ENCODE measurements at places on chromosomes 7 and 10. TPM values are rescaled to one million over a fixed set of nuclear protein-coding genes. Genes with fewer than 3 reads are reported as not detected.

Gene ZNF107
- 52.5 TPM for total RNA-seq

Gene SPDYE2B
- total RNA-seq: not detected

Gene BPGM
- total RNA-seq: 64.4 TPM

Gene SAP25
- 28.4 TPM for total RNA-seq

Gene ZNF365
- total RNA-seq: 1.9 TPM

GRCh38 chr7:73533742-73534141, 11.6 kb upstream of the BAZ1B start:
- H3K4me1 ChIP-seq: no peaks in the 10 kb centered on the region
- DNase-seq: no peak
- no peaks in the 10 kb centered on the region for H3K27me3 ChIP-seq
- H3K36me3 ChIP-seq: peaks cover 67% of the 10 kb centered on the region
- H3K27ac ChIP-seq: no peak overlapping the region

DNA sequence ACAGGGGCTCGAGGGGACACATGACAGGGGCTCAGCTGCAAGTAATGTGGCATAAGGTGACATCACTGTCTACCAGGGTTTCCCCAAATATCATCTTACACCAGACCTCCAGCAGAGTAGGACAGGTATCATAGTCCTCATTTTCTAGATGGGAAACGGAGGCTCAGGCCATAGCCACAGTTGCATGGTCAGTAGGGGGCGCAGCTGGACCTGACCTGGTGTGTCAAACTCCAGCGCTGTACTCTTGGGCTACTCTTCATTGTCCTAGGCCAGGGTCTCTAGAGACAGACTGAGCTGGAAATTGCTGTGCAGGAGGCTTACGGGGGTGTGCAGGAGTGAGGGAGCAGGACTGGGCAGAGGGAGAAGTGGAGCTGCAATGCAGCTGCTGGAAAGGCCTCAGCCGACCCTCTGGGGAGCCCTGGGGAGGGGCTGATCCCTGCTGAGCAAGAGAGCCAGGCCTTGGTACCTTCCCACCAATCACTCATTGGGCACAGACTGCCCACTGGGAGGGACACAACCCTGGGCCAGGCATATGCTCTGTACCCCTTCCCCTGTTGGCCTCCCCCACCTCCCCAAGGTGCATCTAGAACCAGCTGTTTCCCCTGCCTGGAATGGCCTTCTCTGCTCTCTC, 89.9 kb downstream of the CDH23 start:
- H3K36me3 ChIP-seq: no peaks in the 10 kb centered on the region
- H3K4me1 ChIP-seq: no peaks in the 10 kb centered on the region
- H3K27me3 ChIP-seq: no peaks in the 10 kb centered on the region
- no peak overlapping the region for H3K4me3 ChIP-seq
- peak; percentile 80 for DNase-seq

DNA sequence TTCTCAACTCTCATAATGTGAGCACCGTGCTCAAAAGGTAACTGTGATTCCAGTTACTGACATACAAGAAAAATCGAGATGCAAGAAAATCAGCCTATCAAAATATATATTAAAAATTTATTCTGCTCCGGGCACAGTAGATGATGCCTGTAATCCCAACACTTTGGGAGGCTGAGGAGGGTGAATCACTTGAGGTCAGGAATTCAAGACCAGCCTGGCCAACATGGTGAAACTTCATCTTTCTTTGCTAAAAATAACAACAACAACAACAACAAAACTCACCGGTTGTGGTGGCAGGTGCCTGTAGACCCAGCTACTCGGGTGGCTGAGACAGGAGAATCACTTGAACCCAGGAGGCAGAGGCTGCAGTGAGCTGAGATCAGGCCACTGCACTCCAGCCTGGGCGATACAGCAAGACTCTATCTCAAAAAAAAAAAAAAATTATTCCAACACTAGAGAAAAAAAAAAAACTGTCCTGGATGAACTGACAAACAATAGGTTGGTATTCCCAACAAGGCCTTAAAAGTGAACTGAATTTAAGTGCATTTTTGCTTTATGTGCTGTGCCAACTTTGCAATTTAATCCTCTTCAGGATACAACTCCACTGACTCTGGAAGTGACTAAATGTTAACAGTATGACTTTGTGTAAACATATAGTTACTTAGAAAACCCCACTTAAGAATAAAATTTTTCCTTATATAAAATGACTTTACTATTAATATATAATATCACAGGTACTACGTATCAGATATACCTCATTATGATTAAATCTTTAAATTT, 51.1 kb downstream of the JMJD1C start:
- no peak for DNase-seq
- H3K4me3 ChIP-seq: no peak overlapping the region
- peaks cover 14% of the 10 kb centered on the region for H3K4me1 ChIP-seq

GRCh38 chr7:111953611-111954010, 252.6 kb downstream of the DOCK4 start:
- no peaks in the 10 kb centered on the region for H3K4me1 ChIP-seq
- no peak overlapping the region for H3K27ac ChIP-seq
- H3K36me3 ChIP-seq: no peaks in the 10 kb centered on the region

GRCh38 chr7:35331730-35332678, 78.1 kb upstream of the TBX20 start:
- no peaks in the 10 kb centered on the region for H3K27me3 ChIP-seq
- H3K4me3 ChIP-seq: no peak overlapping the region
- no peak for DNase-seq

GRCh38 chr10:63675171-63675570, 154.0 kb downstream of the REEP3 start:
- DNase-seq: no peak
- no peak overlapping the region for H3K27ac ChIP-seq
- no peak overlapping the region for H3K4me3 ChIP-seq
- no peaks in the 10 kb centered on the region for H3K27me3 ChIP-seq
- H3K4me1 ChIP-seq: peaks cover 14% of the 10 kb centered on the region

- H3K36me3 ChIP-seq: no peaks in the 10 kb centered on the region
- H3K27ac ChIP-seq: no peak overlapping the region
- no peak for DNase-seq
- no peaks in the 10 kb centered on the region for H3K4me1 ChIP-seq
Measured at GRCh38 chr10:52258799-52259425, 55.2 kb upstream of the DKK1 start.

- no peak for DNase-seq
- H3K27ac ChIP-seq: no peak overlapping the region
- no peak overlapping the region for H3K4me3 ChIP-seq
- H3K27me3 ChIP-seq: no peaks in the 10 kb centered on the region
Measured at GRCh38 chr10:86888585-86889381, 68.6 kb downstream of the MMRN2 start.

- H3K4me1 ChIP-seq: peaks cover 30% of the 10 kb centered on the region
- H3K27ac ChIP-seq: no peak overlapping the region
- no peak overlapping the region for H3K4me3 ChIP-seq
- DNase-seq: no peak
Measured at GRCh38 chr7:44772867-44773266, 23.6 kb upstream of the PPIA start.

DNA sequence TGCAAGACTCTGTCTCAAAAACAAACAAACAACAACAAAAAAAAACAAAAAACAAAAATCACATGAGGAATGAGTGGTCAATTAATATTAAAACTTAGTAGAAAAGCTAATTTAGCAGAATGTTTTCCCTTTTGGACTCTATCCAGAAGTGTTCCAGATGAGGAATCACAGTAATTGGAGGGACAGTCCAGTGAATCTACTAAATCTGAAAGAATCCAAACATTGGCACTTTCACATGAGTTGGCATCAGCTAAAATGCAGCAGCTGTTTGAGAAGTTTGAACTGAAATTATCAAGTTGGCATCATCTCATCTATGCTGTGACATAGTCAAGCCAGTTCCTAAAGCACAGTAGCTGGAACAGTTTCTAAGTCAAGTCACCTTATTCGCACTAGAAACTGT, 367.8 kb downstream of the PPP1R3A start:
- no peak overlapping the region for H3K4me3 ChIP-seq
- no peak overlapping the region for H3K27ac ChIP-seq
- no peaks in the 10 kb centered on the region for H3K4me1 ChIP-seq
- DNase-seq: no peak
- H3K27me3 ChIP-seq: no peaks in the 10 kb centered on the region

GRCh38 chr7:108413337-108413736, 42.9 kb downstream of the NRCAM start:
- no peak overlapping the region for H3K27ac ChIP-seq
- no peak overlapping the region for H3K4me3 ChIP-seq
- H3K4me1 ChIP-seq: peaks cover 5% of the 10 kb centered on the region
- no peak for DNase-seq
- H3K36me3 ChIP-seq: no peaks in the 10 kb centered on the region

- no peak for DNase-seq
- H3K4me3 ChIP-seq: no peak overlapping the region
- H3K27ac ChIP-seq: no peak overlapping the region
- H3K27me3 ChIP-seq: no peaks in the 10 kb centered on the region
- no peaks in the 10 kb centered on the region for H3K36me3 ChIP-seq
- H3K4me1 ChIP-seq: no peaks in the 10 kb centered on the region
Measured at GRCh38 chr7:83267141-83267631, 104.5 kb upstream of the PCLO start.

DNA sequence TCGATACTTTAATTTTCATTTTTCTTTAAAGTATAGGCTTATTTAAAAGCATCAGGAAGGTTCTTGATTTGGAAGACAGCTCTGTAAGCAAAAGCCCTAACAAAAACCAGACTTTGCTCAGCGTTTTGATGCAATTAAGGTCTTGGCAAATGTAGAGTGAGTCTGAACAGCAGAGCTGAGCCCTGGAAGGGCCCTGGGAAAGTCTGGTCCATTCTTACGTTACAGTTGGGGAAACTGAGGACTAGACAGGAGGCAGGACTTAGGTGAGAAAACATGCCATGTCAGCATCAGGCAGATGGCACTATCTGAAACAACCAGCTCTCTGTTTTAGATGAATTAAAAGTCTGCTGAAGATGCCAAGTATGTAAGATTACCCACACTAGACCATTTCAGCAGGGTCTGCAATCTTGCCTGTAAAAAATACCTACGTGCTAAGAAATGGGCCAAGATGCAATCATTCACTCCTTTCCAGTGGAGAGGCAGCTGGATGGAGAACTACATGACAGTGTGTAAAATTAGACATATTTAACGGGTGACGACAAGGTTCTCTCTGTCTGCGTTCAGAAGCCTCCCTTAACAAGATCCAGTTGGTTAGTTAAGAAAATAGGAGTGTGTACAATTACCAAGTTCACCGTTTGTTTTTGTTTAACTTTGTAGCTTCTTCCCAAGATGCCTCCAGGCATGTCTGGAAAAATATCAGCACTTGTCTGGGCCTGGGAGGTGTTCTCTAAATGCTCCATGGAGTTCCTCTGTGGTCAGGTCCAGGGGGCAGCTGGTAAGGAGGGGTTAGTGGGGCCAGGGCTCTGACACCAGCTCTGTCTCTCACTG, 502.3 kb upstream of the ZMIZ1 start:
- H3K4me1 ChIP-seq: no peaks in the 10 kb centered on the region
- no peaks in the 10 kb centered on the region for H3K27me3 ChIP-seq
- no peak for DNase-seq
- no peak overlapping the region for H3K27ac ChIP-seq

DNA sequence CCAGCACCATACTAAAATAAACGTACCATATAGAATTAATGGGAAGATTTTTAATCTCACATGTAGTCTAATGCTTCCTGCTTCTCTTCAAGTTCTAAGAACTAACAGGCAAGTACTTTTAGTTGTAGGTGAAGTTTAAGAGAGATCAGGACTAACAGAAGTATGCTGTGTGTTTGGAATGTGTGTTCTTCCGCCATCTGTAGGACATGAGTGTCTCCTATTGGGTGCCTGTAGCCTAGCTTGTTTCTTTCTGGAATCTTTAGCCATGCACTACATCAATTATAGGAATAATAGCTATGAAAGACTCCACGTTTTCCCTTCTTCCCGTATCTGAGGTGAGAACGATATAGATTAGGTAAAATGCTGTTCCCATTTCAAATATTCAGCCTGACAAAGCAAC, 140.2 kb upstream of the AHR start:
- no peaks in the 10 kb centered on the region for H3K36me3 ChIP-seq
- peaks cover 2% of the 10 kb centered on the region for H3K4me1 ChIP-seq
- no peaks in the 10 kb centered on the region for H3K27me3 ChIP-seq
- H3K4me3 ChIP-seq: no peak overlapping the region
- no peak overlapping the region for H3K27ac ChIP-seq
- no peak for DNase-seq

DNA sequence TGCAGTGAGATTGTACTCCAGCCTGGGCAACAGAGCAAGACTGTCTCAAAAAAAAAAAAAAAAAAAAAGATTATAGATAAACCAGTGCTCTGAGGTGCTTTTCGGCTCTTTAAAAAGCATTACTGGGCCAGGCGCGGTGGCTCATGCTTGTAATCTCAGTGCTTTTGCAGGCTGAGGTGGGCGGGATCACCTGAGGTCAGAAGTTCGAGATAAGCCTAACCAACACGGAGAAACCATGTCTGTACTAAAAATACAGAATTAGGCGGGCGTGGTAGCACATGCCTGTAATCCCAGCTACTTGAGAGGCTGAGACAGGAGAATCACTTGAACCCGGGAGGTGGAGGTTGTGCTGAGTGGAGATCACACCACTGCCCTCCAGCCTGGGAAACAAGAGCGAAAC, 6.6 kb upstream of the HNRNPF start:
- H3K27ac ChIP-seq: no peak overlapping the region

- no peaks in the 10 kb centered on the region for H3K4me1 ChIP-seq
- H3K4me3 ChIP-seq: no peak overlapping the region
- no peaks in the 10 kb centered on the region for H3K36me3 ChIP-seq
- H3K27me3 ChIP-seq: no peaks in the 10 kb centered on the region
Measured at GRCh38 chr7:154566877-154567276, 436.0 kb downstream of the PAXIP1 start.

- no peak overlapping the region for H3K27ac ChIP-seq
- no peaks in the 10 kb centered on the region for H3K4me1 ChIP-seq
- H3K4me3 ChIP-seq: no peak overlapping the region
- H3K36me3 ChIP-seq: peaks cover 71% of the 10 kb centered on the region
- DNase-seq: no peak
- H3K27me3 ChIP-seq: no peaks in the 10 kb centered on the region
Measured at GRCh38 chr10:1101946-1102345, 45.8 kb downstream of the WDR37 start.

DNA sequence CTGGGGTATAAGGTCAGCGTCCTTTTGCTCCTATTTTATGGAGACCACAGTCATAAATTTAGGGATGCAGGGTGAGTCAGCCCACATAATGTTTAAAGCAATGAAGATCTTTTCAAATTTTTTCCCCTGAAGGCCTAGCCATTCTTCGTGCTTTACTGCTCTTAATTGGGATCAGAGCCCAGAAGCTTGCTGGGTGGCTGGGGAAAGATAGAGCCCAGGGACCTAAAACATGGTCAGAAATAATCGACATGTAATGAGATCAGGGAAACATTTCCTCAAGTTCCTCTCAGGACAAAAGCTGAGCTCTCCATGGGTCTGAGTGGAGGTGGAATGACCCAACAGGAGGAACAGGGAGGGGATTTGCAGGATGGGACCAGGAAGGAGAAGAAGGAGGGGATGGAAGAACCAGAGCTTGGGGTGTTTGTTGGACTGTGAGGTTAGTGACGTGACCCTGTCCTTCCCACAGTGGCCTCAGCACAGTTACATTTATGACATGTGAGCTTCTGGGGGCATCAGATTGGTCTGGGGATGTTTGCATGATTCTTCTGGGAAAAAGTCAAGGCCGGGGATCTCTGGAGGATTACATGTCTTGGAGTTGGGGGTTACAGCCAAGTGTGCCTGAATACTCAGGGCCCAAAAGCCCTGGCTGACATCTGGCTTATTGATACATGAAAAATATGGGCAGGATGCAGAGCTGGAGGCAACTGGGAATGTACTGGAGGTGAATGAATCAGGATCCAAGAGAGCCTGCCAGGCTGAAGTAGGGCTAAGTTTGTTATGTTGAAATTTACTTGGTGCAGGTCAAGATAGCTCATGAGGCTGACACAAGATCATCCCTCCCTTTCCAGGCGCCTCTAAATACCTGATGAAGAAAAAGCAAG, 477.9 kb downstream of the RPS24 start:
- no peak for DNase-seq
- no peaks in the 10 kb centered on the region for H3K4me1 ChIP-seq
- no peaks in the 10 kb centered on the region for H3K36me3 ChIP-seq
- H3K27me3 ChIP-seq: no peaks in the 10 kb centered on the region
- no peak overlapping the region for H3K27ac ChIP-seq

Measured in spleen (tissue), 13 donors.